ENCODE measurements at places on chromosomes 5 and 9.

DNA sequence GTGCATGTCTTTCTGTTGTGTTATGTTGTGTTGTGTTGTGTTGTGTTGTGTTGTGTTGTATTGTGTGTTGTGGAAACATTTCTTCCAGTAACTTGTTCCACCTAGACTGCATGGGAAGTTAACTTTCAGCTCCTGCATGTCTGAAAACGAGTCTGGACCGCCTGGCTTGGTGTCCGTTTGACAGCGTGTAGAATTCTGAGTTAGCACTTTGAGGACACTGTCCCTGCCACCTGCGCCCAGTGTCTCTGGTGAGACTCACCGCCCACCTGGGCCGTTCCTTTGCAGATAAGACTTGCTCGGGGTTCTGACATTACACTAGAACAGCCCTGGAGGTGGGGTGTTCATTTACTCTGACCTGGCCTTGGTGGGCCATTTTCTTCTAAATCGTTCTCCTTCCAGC, 42.0 kb downstream of the WNK2 start:
- no peak for DNase-seq

DNA sequence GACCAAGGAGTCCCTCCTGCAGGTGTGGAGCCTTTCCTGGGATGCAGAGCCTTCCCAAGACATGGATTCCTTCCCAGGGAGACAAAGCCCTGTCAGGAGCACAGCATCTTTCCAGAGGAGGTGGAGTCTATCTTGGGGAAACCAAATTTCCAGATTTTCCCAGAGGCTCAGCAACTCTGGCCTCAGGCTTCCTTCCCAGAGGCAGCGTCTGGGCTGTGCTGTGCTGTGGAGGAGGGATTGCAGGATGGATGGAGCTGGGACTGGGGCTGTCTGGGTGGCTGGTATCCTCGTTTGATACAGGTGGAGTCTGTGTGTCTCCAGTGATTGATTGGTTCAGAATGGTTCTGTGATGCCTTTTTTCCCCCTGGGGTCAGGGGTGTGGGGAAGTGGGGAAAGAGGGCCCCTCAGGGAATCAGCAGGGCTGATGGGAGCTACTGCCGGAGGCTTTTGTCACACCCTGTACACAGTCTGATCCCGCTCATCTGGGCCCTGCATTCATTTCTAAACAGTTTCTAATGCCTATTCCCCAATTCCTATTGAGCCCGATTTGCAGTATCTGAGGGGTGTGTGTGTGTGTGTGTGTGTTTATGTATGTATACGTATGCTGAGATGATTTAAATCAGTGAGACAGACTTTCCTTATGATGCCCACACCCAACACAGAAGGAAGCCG, 16.0 kb downstream of the OR13J1 start:
- DNase-seq = no peak

- DNase-seq = no peak
These were observed 53.0 kb upstream of the SMARCA2 start for GRCh38 chr9:1962122-1962521.

GRCh38 chr9:96021551-96022444, 146.3 kb downstream of the ERCC6L2 start:
- DNase-seq = no peak

DNA sequence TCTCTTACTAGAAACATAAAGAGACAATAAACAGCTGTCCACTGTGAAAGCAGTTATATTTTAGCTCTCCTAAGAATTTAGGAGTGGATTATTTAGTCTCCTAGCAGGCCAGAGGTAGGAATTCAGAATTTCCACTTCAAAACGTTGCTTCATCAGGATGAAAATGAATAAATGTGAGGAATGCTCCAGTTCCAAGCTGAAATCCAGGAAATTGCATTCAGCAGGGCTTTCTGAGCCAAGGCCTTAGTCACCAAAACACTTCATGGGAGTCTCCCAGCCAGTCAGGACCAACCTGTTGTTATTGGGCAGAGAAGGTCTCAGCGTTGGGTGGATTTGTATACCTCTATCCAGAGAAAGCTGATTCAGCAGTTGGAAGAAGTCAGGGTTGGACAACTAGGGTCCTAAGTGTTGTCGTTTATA, 1040.3 kb downstream of the TLE1 start:
- no peak for DNase-seq

DNA sequence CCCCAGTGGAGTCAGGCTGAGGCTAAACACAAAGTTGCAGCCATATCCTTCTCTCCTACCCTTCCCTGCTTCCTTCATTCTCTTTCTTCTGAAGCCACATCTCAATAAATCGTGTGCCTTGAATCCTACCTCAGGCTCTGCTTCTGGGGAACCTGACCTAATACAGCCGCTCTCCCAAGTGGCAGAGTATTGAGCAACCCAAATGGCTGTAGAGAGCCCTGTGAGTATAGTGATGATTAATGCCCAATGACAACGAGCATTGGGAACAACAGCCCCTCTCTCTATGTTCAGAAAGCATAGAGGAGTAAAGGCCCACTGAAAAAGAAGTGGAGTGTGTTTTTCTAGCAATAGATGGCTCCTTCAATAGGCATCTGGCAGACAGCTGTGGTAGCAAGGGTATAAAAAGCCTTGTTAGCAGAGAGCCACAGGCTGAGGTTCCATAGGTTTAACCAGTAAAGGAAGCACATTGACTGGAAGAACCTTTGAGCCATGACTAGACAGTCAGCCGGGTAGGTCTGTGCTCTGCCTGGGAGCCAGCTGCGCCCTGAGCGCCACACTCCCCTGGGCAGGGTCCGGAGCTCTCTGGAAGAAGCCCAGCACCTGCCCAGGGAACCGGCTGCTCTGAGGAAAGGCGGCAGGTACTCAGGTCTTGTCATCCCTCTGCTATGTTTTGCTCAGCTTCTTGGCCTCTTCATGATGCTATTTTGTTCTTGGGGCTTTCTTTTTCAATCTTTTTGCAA, 22.6 kb upstream of the HSPA9 start:
- no peak for DNase-seq

Data from esophagus squamous epithelium (tissue), 5 donors.